ENCODE measurements at places on chromosomes 7 and 10. TPM values are rescaled to one million over a fixed set of nuclear protein-coding genes. Genes with fewer than 3 reads are reported as not detected.

Gene AMZ1
- 0.21 TPM for polyA plus RNA-seq

Gene VDAC2
- 237 TPM for polyA plus RNA-seq

Gene CALU
- 184 TPM for polyA plus RNA-seq

Gene CCDC146
- 17.7 TPM for polyA plus RNA-seq

Gene CASD1
- 46.9 TPM for polyA plus RNA-seq

Gene LGI1
- polyA plus RNA-seq = 7.1 TPM

Data from renal pelvis (tissue), 12 donors.